ENCODE measurements at places on chromosomes 7 and 10.

DNA sequence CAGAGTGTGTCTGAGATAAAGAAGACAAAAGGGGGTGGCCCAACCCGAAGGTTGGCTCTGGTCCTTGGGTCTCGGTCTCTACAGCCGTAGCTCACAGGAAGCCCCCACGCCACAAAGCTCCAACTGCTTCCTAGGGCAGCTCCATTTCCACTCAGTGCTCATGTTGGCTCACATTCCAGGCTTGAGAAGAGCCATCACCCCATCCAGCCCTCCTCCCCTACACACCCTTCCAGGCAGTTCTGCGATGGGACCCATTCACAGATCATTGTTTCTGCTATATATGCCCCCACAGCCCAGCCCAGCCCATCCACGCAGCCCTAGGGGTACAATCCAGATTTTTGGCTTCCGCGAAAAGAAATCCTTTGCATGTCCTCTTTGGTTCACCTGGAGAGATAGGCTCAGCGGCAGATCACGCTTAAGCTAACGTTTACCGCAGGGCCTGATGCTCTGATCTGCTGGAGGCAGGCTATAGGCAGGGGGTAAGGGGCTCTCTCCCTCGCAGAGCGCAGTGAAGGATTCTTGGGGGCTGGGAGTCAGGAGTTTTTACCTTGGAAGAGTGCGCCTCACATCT lies 6.2 kb upstream of the HOXA11 start:
- no peak for DNase-seq

GRCh38 chr7:128739990-128740682 lies 977 bp downstream of the CALU start:
- no peak for DNase-seq

GRCh38 chr10:26211781-26212444 lies 4.7 kb upstream of the GAD2 start:
- no peak for DNase-seq

DNA sequence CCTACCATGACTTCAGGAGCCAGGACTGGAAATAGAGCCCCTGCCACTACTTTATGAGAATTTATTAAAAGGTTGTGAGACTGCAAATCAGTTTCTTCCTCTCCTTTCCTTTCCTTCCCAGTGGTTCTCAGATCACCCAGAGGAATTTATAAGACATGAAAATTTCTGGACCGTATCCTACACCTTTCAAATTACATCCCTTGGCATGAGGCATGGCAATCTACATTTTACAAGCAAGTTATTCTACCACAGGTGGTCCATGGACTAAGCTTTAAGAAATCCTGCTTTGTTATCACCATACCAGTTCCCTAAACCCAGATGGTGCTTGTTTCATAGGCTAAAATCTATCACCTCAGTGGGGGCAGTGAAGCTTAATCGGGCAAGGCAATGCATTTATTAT lies 66.5 kb downstream of the TPK1 start:
- no peak for DNase-seq

DNA sequence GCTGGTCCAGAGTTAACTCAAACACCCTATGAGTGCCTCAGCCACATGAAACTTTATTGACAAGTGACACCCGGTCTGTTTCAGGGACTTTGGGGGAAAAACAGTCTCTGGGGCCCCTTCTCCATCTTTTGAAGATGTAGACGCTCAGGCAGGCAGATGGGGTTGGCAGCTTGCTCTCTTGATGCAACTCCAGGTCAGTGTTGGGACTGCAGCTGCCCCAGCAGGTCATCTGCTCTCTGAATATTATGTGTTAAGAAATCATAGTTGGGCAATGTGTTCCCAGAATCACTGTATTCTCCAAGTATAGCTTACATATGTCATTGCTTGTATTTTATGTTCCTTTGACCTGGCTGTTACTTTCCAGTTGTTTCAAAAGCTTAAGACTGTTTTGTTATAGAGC lies 544.9 kb upstream of the MGMT start:
- no peak for DNase-seq

- no peak for DNase-seq
Measured at GRCh38 chr10:103710490-103710889, 144.9 kb downstream of the SH3PXD2A start.

All from AML-193 (cell line).